ENCODE measurements at places on chromosomes 1 and 21.

DNA sequence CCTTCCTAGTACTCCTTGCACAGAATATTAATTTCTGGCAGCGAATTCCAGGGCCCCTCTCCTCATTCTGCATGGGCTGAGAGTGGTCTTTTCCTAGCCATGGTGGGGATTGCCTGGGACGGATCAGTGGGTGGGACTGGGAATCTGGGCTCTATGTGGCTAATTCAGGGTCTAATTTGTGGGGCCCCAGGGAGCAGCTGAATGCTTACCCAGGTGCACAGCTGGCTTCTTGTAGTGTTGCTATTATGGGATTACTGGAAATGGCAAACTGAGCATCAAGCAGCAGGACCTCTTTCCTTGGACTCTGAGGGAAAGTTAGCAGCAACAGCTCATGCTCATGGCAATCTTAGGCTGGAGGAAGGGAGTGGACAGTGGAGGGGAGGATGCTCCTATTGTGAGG is 187.1 kb upstream of the CACNA1E start:
- DNase-seq, result no peak

DNA sequence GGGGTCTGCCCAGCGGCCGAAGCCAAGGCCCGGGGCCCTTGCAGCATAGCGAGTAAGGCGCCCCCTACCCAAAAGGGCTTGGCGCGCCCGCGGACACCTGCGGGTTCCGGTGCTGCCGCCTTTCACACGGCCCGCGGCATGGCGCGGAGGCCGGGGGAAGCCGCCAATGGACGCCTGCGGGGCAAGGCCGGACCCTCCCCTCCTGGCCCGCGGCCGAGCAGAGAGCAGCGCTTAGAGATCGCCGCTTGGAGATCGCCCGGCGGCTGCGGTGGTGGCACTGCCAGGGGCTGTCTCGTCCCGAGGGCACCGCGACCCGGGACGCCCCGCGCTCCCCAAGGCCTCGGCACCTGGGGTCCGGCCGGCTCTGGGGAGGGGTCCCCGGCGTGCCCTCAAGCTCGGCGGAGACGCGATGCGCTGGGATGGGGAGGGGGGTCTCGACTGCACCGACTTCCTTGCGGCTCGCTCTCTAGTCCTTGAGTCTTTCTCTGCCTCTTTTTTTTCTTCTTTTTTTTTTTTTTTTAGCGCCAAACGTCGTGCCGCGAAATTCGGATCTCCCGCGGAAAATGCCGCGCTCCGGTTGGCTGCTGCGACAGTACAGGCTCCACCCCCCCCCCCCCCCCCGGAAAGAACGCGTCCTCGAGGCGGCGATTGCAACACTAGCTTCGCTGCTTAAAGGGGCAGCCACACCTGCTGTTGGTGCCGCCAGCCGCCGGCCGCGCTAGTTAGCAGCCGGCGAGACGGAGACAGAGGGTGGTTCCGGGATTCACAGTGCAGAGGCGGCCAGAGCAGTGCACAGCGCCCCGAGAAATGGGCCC is at the start of gene E2F2:
Gene E2F2, minus strand, starts transcription at position 487 of the 815 bp plus-strand sequence. Its CDS starts 440 bp downstream, at position 47.
- DNase-seq, result peak; percentile 87

GRCh38 chr1:166258017-166258416 is 91.2 kb upstream of the FAM78B start:
- no peak for DNase-seq

DNA sequence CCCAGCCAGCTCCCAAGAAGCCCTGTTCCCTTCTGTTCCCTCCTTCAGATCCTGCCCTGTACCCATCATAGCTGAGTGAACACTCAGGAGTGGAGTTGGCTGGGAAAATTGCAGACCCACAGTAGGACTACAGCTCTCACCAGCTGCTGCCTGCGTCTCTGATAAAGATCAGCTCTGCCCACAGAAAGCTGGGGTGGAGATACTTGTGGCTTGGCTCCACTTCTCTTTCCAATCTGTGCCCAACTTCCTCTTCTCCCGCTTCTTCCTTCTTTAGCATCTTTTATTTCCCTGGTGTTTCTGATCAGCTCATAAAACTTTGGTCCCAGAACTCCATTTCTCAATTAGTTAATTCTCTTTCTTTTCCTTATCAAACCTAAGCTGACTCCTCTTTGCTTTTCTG is 5.5 kb upstream of the CD1A start:
- no peak for DNase-seq

DNA sequence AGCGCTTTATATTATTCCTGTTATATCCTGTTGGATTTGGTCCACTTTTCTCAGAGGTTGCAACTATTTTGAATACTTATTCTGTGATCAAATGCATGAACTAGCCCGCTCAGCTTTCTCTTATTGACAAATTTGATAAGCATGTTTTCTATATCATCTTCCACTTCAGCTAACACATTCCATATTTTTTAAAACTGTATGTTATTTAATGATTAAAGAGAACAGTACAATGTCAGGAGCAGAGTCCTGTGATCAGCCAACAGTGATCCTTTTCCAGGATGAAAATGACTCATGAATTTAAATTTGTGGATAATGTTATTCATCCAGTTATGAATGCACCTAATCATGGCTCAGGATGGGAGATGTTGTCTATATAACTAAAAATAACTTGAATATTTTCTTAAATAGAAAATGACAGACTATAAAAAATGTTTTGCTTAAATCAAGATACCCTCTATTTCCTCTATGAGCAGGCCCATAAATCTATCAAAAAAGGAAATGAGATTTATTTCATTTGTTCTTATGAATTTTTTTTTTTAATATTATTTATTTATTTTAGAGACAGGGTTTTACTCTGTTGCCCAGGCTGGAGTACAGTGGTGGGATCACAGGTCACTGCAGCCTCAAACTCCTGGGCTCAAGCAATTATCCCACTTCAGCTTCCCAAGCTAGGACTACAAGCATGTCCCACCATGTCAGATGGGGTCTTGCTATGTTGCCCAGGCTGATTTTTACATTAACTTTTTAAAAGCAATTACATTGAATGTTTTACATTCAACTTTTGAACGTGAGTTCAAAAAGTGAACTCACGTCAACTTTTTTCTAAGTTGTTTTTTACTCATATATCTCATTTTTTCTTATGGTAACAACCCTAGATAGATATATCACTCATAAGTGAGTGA is 12.5 kb downstream of the BPNT1 start:
- DNase-seq, result no peak

GRCh38 chr1:37347104-37347649 is 127.2 kb upstream of the ZC3H12A start:
- no peak for DNase-seq

DNA sequence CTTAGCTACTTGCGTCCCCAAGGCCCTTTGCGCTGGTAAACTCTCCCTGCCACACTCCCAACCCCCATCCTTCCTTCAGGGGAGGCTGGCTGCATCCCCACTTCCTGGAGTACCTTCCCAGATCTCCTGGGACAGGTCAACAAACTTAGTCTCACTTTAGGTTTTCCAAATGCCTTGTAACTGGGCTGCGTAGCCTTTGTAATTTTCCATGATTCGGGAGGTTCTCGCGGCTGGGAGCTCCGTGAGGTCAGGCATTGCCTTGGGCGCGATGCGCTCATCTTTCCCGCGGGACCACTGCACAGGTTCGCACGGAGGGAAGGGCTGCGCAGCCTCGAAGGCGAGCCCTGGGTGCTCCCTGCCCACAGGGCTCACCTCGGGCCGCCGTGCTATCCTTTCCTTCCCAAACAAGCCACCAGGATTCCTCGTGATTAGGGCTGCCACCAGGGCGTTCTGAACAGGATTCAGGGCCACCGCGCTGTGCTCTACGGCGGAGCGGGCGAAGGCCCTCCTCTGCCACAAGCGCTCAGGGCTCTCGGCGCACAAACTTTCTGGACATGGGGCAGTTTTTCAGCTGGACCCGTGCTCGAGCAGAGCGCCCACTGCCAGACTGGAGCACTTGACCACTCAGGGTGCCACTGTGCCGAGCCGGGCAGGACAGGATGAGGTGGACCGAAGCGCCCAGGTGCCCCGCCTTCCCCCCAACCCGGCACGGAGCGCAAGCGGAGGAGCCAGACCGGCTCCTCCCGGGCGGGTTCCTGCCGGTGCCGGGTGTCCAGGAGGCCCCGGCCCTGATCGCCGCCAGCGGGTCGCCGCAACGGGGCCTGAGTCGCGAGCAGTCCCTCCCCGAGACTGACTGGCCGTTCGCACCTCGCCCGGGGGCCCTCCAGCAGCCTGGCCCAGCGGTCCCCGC is 1.1 kb downstream of the TMPRSS2 start:
- DNase-seq, result no peak

GRCh38 chr1:28803051-28803450 is 8.9 kb upstream of the OPRD1 start:
- DNase-seq, result no peak

DNA sequence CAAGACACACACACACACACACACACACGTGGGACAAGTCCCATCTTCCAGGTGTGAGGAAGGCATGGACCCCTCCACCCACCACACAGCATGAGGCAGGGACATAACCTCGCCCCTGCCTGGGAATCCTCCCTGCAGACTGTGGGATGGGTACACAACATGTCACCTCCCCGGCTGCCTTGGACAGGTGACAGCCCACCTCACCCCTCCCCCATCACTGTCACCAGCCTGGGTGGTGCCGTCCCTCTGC is 40.7 kb downstream of the AHDC1 start:
- no peak for DNase-seq

All from CD4-positive, alpha-beta T cell treated with Interleukin-4 for 1 hour (primary cell).